ENCODE measurements at places on chromosomes 5 and 9.

DNA sequence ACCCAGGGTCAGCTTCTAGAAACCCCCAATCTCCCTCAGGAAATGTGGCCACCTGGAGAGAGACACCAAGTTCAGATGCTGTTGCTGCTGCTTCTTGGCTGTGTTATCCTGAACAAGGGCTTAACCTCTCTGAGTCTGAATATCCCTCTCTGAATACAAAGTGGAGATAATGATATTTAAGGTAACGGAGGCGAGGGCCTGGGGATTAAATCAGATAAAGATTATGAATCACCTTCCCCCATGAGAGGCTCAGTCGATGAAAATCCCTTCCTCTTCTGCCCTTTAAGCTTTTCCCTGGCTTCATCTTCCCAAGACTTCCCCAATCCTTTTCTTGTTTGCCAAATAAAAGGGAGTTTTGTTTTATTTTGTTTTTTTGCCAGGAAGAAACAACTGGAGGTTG lies 8.1 kb upstream of the CPLX2 start:
- DNase-seq: no peak

GRCh38 chr9:74245866-74246497 lies 251.2 kb upstream of the RORB start:
- no peak for DNase-seq

GRCh38 chr9:123983047-123983446 lies 28.5 kb upstream of the LHX2 start:
- no peak for DNase-seq

GRCh38 chr5:8601831-8602354 lies 732.9 kb downstream of the MTRR start:
- no peak for DNase-seq

DNA sequence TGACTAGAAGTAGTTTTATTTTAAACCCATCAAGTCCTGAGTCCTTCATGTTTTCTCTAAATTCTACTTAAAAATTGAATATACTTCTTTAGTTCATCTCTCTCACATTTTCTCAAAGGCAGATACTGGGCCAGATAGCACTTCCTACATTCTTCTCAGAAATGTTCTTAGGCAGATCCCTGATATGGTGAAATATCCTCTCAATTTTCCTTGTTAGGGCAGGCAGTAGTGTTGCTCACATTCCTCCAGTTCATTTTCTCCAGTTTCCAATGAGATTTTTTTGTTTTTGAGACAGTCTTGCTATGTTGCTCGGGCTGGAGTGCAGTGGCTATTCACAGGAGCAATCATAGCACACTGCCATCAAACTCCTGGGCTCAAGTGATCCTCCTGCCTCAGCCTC lies 5.7 kb downstream of the GCNT1 start:
- DNase-seq: no peak

DNA sequence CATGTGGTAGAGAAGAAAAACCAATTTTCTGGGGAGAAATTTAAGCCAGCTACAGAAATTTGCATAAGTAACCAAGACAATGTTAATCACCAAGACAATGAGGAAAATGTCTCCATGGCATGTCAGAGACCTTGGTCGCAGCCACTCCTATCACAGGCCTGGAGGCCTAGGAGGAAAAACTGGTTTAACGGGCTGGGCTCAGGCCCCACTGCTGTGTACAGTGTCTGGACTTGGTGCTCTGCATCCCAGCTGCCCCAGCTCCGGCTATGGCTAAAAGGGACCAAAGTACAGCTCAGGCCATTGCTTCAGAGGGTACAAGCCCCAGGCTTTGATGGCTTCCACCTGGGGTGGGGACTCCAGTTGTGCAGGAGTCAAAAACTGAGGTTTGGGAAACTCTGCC lies 1075.1 kb upstream of the CDH18 start:
- no peak for DNase-seq

DNA sequence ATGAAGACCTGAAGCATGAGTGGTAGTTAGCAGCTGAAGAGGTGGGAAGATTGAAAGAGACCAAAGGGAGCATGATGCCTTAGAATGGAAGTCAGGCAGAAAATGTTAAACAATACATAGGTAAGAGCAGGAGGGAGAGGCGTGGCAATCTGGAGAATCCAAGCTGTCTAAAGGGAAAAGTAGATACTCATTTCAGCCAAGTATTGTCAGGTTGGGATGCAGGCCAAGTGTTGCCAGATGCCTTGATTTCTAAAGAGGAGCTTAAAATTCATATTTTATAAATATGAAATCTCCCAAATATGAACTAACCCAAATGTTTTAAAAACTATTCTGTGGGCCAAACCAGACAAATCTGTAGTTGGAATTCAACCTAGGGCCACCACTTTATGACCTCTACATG lies 4.2 kb downstream of the PAM start:
- no peak for DNase-seq
